ENCODE measurements at places on chromosomes 12 and 14.
A peak's percentile ranks its signal among the peaks of the same experiment; 100 is the strongest.

DNA sequence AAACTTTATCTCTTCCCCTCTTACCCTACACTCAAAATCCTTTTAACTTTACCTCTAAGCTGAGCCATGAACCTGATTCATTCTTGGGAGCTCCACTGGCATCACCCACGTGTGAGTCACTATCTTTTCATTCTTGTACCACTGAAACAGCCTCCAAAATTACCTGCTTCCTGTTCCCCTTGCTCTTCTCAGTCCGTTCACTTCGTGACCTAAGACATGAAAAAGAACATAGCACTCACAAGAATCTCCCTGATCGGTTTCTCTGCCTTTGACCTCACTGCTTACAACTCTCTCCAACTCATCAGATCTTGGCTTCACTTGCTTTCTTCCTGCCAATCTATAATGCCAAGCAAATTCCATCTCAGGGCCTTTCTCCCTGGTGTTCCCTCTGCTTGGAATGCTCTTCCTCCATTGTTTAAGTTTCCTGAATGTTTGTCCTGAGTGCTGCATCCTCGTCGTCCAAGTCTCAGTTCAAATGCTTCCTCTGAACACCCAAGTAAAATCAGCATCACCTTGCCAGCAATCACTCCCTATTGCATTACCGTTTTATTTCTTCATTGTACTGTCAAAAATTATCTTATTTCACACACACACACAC, 9.2 kb downstream of the GLIPR1 start:
- peak; percentile 48 for DNase-seq

DNA sequence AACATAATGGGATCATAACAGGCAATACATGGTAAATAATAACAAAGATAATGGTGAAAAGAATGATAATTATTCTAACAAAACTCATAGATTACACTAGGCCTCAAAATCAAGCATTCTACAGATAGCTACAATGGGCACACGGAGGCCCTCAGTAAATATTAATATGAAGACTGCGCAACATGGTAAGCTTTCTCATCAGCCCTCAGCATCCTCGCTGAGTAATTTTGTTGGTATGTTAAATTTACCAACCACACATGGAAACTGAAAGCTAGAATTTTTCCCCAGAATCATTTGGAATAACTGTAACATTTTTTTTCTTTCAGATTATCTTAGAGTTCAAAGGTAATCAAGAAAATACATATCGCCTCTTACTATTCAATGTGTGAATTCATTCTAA, 74.2 kb upstream of the PYGL start:
- no peak for DNase-seq

DNA sequence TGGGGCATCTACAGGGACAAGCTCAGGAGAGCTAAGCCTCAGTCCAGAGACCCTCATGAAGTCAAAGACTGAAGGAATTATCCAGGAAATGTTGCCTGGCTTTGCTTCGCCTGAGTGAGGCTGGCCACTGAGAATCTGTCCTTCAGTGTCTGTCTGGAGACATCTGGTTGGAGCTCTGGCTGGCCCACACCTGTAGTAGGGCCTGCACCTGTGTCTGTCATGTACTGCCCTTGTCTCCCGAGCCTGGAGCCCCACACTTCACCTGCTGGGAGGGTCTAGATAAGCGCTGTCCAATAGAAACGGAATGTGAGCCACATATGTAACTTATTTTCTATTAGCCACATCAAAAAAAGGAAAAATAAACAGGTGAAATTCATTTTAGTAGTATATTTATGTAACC, 9.9 kb upstream of the HDAC7 start:
- no peak for DNase-seq

GRCh38 chr14:94401083-94401482, 12.7 kb upstream of the SERPINA1 start:
- DNase-seq = no peak

DNA sequence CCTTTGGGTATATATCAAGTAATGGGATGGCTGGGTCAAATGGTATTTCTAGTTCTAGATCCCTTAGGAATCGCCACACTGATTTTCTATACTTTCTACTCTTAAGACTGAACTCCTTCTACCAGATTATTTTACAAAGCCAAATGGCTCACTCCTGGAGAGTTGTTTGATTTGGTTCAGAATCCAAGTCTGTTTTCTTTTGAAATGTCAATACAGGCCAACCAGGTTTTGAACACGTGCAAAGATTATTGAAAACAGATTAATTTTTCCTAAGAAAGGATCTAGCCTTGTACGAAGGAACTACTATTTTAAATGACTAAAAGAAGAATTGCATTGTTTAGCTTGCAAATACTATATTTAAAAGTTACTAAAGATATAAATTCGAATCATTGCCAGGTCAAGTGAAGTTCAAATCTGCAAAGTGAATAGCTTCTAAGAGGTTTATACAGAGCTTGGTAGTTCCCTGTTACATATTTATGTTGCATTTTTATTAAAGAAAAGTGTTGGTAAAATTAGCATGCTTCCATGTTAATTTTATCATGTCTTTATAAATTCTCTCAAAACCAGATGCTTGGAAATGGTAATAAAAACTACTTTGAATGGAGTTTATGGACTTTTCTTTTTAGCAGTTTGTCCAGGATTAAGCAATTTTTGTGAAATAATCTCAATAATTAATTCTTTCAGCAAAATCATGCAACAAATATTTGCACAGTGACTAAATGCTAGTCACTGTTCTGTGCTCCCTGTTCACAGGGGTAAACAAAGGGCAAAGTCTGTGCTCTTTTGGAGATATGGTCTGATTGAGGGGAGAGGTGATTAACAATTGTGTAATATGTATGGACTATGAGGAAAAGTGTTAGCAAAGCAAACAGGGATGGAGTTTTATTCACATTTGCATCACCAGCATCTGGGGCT, 38.9 kb downstream of the GPR65 start:
- DNase-seq = no peak

DNA sequence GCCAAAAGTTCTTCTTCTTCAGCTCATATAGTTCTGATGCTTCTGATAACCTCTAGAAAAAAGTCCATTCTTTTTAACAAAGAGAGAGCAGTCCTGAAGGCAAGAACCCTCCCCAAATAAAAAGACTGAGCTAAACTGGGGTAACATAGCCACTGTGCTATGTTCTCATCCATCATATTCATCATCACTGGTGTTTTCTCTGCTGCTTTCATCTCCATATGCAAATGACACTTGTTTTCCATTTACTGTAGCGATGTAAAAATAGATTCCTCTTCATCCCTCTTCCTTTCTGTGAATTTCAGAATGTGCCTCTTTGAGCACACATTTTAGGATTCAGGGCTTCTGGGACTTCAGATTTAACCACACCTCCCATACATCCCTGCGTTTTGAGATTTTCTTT, 44.9 kb downstream of the GSC start:
- DNase-seq = no peak

- DNase-seq = no peak
Observed at GRCh38 chr14:75292886-75293285, 14.3 kb downstream of the FOS start.

- no peak for DNase-seq
Observed at GRCh38 chr12:24889411-24889810, 59.5 kb downstream of the BCAT1 start.

GRCh38 chr12:28817524-28817923, 331.6 kb upstream of the FAR2 start:
- DNase-seq = no peak

- no peak for DNase-seq
Observed at GRCh38 chr12:48075832-48076231, 30.0 kb downstream of the SENP1 start.

DNA sequence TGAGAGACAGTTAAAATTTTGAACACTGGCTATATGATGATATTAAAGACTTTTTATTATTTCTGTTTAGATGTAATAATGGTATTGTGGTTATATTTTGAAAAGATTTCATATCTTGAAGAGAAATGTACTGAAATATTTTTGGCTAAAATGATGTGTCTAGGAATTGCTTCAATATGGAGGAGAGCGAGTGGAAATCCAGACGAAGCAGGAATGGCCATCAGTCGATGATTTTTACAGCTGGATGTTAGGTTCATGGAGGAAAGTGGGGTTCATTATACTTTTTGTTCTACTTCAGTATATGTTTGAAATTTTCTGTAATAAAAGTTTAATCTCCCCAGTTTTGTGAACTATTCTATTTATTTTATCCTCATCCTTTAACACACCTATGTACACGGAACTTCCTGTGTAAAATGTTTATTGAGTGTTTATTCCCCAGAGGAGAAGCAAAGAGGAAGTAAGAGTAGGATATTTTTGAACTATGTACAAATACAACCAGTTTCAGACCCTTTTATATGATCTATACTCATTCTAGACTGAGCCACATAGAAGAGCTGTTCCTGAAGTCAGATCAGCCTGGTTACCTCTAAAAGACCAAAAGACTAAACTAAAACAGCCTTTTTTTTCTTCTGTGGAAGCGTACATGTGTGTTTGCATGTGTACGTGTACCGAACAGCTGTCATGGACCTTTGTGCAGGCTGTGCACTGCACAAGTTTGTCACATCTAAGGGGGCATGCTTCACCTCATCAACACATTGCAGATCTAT, 211.0 kb upstream of the NUDT4 start:
- no peak for DNase-seq

DNA sequence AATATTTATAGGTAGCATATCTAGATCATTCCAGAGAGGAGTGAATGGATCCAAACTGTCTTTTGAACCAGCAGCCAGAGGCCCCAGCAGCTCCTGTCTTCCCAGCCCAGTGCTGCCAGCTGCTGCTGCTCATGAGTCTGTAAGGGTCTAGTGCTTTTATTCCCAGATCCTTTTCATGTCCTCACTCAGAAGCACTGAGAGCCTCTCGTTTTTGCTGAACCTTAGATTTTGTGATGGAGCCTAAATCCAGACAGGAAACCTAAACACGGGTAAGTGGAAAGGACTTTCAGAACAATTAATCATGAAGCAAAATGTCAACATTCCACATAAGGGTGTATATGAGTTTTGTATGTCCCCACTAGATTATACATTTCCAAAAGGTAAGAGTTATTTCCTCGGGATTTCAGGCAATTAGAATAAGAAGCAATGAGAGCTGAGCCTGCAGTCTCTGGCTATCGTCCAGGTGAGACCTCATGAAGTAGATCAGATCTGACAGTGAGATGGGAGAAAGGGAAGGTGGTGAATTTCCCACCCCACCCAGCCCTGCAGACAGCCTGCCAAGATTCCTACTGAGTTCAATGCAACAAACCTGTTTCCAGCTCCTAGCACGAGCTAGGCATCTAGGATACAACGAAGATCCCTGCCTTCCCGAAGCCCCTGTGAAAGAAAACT, 84.4 kb downstream of the NINJ2 start:
- DNase-seq = no peak

DNA sequence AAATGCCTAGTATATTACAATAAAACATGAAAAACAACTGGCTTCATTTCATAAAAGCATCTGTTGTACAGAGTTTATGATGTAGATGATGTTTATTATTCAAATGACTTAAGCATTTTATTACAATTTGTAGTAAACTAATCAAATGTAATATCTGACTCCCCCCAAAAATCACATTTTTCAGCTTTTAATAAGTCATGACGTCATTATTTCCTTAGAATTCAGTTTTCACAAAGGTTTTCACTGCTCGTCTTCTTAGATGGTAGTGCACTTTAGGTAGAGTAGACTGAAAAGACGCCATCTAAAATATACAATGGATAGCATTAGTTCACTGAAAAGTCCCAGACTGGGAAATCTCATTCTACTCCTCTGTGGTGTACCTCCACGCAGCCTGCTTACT, 181.5 kb downstream of the ACSS3 start:
- no peak for DNase-seq

GRCh38 chr12:1369938-1370500, 224.4 kb downstream of the FBXL14 start:
- no peak for DNase-seq

DNA sequence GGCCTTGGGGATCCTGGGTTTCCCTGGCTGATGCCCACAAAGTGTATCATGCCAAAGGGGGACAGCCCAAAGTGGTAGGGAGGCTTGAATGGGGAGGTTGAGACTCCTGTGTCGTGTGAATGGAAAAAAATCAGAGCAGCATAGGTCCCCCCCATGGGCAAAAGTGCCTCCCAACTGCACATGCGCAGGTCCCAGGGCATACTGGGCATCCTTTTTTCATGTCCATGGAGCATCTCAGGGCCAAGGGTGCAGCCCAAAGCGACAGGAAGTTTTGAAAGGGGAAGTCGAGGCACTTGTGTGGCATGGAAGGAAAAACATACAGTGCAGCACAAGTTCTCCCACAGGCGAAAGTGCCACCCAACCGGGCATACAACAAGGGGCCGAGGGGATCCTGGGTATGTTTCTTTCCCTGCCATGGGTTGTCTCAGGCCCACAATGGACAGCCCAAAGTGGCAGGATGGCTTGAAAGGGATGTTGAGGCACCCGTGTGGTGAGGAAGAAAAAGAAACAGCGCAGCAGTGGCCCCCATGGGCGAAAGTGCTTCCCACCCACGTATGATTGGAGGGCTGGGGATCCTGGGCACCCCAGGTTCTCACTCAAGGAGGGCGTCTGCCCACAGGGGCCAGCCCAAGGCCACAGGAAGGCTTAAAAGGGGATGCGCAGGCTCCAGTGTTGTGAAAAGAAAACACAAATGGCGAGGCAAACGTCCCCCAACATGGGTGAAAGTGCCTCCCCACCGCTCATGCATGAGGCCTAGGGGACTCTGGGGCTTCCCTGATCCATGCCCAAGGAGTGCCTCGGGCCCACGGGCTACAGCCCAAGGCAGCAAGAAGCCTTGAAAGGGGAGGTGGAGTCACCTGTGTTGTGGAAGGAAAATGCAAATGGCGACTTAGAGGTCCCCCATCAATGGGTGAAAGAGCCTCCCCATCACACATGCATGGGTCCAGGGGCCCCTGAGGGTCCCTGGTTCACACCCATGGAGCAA, 573.7 kb downstream of the ALG10 start:
- DNase-seq = no peak

- DNase-seq = no peak
Observed at GRCh38 chr12:72622556-72622955, 350.4 kb downstream of the TRHDE start.

DNA sequence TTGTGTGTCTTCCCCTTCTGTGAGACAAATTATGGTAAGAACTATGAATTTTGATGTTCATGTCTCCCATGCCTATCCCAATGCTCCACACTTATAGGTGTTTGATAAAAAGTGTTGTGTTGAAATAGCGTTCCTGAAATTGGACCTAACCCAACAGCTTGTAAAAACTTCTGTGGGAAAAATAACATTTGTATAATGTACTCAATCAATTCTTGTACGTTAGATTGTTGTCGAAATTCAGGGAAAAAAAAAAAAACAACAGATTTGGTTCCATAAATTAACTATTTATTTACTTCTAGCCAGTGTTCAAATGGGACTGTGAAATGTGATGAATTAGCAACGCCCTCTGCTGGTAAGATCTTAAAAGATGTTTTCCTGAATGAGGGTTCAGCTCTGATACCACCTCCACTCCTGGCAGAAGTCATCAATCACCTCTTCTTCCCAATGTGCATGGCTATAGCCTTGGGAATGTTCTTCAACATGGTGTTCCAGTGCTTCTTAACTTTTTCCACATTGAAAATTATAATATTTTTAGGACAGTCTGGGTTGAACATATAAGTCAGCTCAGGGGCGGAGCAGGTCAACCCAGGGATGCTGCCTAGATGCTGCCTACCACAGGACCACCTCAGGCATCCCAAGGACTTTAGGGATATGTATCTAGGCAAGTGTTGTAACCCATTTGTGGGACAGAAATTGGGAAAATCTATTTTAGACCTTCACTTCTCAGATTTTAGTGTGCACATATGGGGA, 170.6 kb downstream of the OTOGL start:
- no peak for DNase-seq
